ENCODE measurements at places on chromosomes 11 and 22. TPM values are rescaled to one million over a fixed set of nuclear protein-coding genes. Genes with fewer than 3 reads are reported as not detected.

Gene LRP4
- 11.0 TPM for total RNA-seq

Gene CAPN5
- total RNA-seq, result 9.5 TPM

Gene UBQLNL
- 0.79 TPM for total RNA-seq

DNA sequence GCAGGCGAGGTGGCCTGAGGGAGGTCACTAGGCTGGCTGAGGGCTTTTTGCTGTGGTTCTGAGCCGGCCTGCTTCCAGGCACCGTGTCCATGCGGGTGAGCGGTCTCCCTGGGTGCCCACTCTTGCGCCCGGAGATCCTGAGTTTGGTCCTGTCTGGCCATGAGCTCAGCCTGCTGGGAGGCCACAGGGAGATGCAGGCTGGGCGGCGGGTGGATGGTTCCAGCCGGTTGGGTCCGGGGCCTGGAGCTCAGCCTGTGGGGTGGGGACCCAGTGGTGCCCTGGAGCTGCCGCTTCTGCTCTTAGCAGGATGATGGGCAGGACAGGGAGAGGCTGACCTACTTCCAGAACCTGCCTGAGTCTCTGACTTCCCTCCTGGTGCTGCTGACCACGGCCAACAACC is 18.5 kb downstream of the TPCN2 start:
- H3K27me3 ChIP-seq, result no peaks in the 10 kb centered on the region
- H3K36me3 ChIP-seq, result no peaks in the 10 kb centered on the region
- H3K4me3 ChIP-seq, result no peak overlapping the region
- H3K4me1 ChIP-seq, result no peaks in the 10 kb centered on the region
- no peak overlapping the region for H3K27ac ChIP-seq

- H3K4me3 ChIP-seq, result no peak overlapping the region
- H3K36me3 ChIP-seq, result no peaks in the 10 kb centered on the region
- H3K4me1 ChIP-seq, result peaks cover 9% of the 10 kb centered on the region
- H3K27me3 ChIP-seq, result no peaks in the 10 kb centered on the region
Measured at GRCh38 chr11:6646576-6646917, 9.1 kb downstream of the DCHS1 start.

GRCh38 chr11:203945-204586 is 3.1 kb downstream of the BET1L start:
- no peaks in the 10 kb centered on the region for H3K27me3 ChIP-seq
- H3K27ac ChIP-seq, result no peak overlapping the region
- H3K36me3 ChIP-seq, result peaks cover 1% of the 10 kb centered on the region
- no peak overlapping the region for H3K4me3 ChIP-seq
- peaks cover 8% of the 10 kb centered on the region for H3K4me1 ChIP-seq

- H3K36me3 ChIP-seq, result no peaks in the 10 kb centered on the region
- DNase-seq, result no peak
- peak overlapping the region; percentile 17 for H3K4me3 ChIP-seq
- H3K27me3 ChIP-seq, result peaks cover 4% of the 10 kb centered on the region
- peaks cover 36% of the 10 kb centered on the region for H3K4me1 ChIP-seq
Measured at GRCh38 chr11:69436041-69436982, 45.2 kb upstream of the LINC01488 start.

- H3K27me3 ChIP-seq, result no peaks in the 10 kb centered on the region
- no peaks in the 10 kb centered on the region for H3K36me3 ChIP-seq
- no peak overlapping the region for H3K27ac ChIP-seq
- no peak for DNase-seq
- no peak overlapping the region for H3K4me3 ChIP-seq
Measured at GRCh38 chr11:96106645-96107044, 182.7 kb upstream of the MTMR2 start.

DNA sequence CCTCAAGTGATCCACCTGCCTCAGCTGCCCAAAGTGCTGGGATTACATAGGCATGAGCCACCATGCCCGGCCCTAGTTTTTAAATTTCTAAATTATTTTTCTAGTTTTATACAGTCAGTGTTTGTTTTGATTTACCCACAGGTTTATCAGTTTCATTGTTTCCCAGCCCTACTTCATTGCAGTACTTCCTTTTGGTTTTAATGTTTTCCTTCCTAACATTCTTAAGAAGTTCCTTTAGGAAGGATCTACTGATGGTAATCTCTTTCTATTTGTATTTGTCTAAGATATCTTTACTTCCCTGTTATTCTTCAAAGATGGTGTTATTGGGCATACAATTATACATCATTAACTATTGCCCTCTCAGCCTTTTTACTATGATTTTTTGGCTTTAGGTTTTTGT is 4.9 kb upstream of the EXT2 start:
- no peaks in the 10 kb centered on the region for H3K4me1 ChIP-seq
- no peak for DNase-seq
- H3K4me3 ChIP-seq, result no peak overlapping the region
- H3K27ac ChIP-seq, result no peak overlapping the region

DNA sequence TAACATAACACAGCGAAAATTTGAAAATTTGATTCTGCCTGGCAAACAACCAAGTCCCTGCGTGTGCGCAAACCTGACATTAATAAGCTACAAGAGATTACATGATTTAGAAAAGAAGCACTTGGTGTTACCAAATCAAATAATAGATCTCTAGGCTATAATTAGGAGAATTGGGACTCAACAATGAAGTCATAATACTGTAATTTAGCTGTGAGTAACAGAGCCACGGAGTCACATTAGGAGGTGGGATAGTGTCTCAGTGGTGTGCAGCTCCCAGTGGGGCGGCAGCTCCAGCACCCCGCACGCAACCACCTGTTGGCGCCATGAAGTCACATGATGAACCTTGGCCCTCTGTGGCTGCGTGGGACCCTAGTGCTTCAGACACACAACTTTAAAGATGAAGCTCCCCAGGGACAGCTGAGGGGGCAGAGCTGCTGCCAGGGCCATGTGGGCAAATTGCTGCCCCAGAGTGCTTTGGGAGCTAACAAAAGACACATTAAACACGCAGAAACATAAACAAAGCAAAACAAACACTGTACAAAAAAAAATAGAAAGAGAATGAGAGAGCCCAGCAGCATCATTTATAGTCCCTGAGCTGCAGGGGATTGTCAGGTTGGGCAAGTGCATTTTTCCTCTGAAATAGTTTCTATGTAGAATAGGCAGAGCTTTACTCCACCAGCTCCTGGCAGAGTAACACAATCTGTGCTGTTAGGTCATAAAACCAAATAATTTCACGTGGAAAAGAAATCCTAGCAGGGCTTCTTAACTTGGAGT is 605.6 kb downstream of the SOX6 start:
- no peak overlapping the region for H3K4me3 ChIP-seq
- DNase-seq, result no peak
- H3K27ac ChIP-seq, result no peak overlapping the region
- peaks cover 3% of the 10 kb centered on the region for H3K4me1 ChIP-seq
- peaks cover 3% of the 10 kb centered on the region for H3K36me3 ChIP-seq

- H3K4me1 ChIP-seq, result no peaks in the 10 kb centered on the region
- peaks cover 22% of the 10 kb centered on the region for H3K27me3 ChIP-seq
- H3K27ac ChIP-seq, result no peak overlapping the region
- no peak overlapping the region for H3K4me3 ChIP-seq
- DNase-seq, result no peak
Measured at GRCh38 chr22:27613099-27614005, 188.2 kb downstream of the MN1 start.

DNA sequence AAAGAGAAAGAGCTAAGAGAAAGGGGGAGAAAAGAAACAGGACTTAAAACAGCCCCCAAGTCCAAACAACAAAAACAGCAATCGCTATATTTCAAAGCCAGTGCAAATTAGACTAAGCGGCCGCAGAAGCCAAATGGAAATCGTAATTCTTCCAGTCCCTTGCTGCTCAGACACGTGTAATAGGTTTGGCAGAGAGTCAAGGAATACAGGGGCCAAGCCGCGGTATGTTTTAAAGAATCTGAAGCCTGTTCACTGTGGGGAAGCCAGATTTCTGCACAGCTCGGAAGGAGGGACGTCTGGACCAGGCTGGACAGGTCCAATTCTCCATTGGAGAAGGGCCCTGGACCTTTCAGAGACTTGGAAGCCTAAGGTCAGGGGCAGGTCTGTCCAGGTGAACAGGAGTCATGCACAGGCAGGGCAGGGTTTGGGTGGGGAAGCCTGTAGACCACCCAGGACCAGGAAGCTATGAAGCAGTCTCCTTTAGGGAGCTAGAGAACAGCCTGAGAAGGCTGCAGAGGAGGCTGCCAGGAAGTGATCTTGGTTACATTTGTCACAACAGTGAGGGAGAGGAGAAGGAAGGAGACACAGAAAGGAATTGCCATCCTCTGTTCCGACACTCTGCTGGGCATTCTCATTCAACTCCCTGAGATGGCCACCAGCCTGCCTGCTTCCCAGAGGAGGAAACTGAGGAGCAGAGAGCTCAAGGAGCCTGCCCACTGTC is 265.5 kb upstream of the ISX start:
- no peak for DNase-seq
